ENCODE measurements at places on chromosomes 7 and 10. TPM values are rescaled to one million over a fixed set of nuclear protein-coding genes. Genes with fewer than 3 reads are reported as not detected.

DNA sequence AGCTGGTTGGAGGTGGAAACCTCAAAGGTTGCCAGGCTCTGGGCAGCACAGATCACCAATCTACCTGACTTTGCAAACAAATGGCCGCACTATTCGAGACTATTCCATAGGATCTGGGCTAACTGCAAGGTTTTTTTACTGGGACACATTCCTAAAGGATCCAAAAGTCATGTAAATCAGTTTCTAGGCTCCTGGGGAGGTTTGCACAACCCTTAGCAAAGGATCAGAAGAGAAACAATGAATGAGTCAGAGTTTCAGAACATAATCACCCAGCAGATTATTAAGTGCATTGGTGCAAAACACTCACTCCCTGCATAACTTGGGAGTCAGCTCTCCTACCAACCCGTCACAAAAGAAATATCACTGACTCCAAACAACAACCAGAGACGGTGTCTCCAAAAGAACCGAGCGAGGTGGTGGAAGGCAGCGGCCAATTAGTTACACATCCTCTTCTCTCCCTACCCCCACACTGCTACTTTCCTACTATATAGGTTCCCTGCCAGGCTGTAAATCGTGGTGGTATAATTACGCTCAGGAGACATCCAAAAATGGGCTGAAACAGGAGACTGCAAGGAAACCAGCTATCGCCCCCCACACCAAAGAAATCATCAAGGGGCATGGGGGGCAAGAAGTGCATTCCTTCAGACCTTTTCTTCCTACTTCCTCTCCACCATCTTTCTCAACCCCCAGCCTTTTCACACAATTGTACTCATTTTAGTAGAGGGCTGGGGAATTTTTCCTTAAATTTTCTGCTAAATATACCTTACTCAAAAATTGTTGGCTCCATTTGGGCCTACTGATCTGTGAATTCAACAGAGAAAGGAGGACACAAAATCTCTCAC lies 3.2 kb downstream of the UBE2H start:
- H3K36me3 ChIP-seq = peaks cover 21% of the 10 kb centered on the region
- DNase-seq = peak; percentile 71
- peaks cover 40% of the 10 kb centered on the region for H3K4me1 ChIP-seq
- H3K27me3 ChIP-seq = no peaks in the 10 kb centered on the region
- H3K27ac ChIP-seq = peak overlapping the region; percentile 89

The GRM3 gene
- total RNA-seq = not detected

The EPO gene
- not detected for total RNA-seq

DNA sequence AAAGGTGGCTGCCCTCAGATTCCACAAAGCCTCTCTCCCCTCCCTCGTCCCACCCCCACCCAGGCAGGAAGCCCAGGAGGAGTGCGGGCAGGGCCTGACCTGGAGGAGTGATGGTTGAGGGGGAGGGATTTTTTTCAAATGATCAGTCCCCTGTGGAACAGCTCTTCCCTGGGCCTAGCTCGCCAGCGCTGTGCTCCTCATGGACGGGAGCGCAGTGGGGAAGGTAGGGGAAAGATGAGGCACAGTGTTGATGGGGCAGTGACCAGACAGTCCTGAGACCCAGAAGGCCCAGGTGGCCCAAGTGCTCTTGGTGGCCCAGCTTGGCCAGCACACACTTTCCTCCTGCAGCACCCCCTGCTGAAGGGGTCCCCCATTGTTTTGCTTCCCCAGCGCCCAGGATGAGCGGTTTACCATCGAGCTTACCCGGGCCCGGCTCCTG lies 8.5 kb downstream of the SAP25 start:
- no peak for DNase-seq
- H3K27ac ChIP-seq = no peak overlapping the region
- H3K4me3 ChIP-seq = no peak overlapping the region
- no peaks in the 10 kb centered on the region for H3K27me3 ChIP-seq

DNA sequence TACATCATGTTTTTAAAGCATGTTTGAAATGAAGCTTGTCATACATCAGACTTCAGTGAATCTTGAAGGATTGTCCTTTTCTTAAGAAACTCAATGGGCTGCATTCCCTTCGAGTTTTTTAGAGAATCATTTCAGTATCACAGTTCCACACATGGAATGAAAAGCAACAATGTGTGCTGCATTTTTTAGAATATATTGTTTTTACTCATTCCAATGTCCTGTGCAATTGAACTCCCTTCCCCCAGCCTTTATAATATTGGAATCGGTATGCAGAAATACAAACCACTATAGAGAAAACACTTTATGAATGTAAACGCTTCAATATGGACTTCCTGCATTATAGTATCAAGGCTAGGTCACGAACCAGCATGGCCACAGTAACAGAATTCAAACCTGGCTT lies 634.4 kb downstream of the GATA3 start:
- no peaks in the 10 kb centered on the region for H3K27me3 ChIP-seq
- no peak overlapping the region for H3K27ac ChIP-seq
- H3K36me3 ChIP-seq = no peaks in the 10 kb centered on the region

The COL13A1 gene
- total RNA-seq = not detected

- no peak overlapping the region for H3K27ac ChIP-seq
- H3K36me3 ChIP-seq = peaks cover 58% of the 10 kb centered on the region
- no peaks in the 10 kb centered on the region for H3K27me3 ChIP-seq
Observed at GRCh38 chr7:87210506-87210905, 9.0 kb downstream of the TMEM243 start.

DNA sequence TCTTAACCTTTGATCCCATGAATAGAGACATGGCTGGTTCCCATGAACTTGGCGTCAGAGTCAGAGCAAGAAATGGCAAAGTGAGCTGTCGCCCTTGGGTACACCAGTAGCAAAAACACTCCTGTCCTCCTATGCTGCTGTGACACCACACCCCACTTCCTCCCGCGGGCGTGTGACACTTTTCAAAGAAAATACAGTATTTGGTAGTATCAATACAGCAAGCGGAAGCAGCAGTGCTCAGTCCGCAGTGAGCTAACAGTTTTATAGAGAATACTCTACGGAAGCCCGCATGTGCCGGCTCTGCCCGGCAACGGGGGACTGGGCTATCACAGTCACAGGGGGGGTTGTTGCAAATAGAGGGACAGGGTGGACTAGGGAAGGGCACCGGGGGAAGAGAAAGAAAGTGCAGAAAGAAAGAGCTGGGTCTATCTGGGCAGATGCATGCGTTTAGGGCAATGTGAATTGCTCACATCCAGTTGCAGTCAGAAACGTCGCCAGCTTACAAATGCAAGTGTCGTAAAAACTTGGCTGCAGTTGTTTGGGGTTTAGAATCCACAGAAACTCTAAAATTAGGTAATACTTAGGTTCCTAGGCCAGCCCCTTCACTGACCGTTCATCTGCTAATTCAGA lies 49.8 kb downstream of the PRKCQ start:
- no peak for DNase-seq
- H3K27ac ChIP-seq = no peak overlapping the region
- H3K27me3 ChIP-seq = no peaks in the 10 kb centered on the region
- no peaks in the 10 kb centered on the region for H3K36me3 ChIP-seq

The GPC2 gene
- 1.9 TPM for total RNA-seq

GRCh38 chr7:75639071-75639885 lies 99.5 kb downstream of the HIP1 start:
- DNase-seq = no peak
- peak overlapping the region; percentile 58 for H3K4me3 ChIP-seq
- H3K4me1 ChIP-seq = no peaks in the 10 kb centered on the region
- no peaks in the 10 kb centered on the region for H3K27me3 ChIP-seq
- no peaks in the 10 kb centered on the region for H3K36me3 ChIP-seq
- H3K27ac ChIP-seq = no peak overlapping the region

DNA sequence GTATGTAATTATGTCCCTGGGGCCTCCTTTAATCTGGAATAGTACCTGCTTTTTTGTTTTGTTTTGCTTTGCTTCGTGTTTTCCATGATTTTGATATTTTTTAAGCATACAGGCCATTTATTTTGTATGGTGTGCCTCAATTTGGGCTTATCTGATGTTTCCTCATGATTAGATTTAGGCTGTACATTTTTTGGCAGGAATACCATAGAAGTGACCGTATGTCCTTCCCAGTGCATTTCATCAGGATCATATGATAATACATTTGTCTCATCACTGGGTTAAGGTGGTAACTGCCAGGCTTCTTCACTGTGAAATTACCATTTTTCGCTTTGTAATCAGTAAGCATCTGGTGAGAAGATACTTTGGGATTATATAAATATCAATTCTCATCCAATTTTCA lies 117.8 kb upstream of the SAMD8 start:
- DNase-seq = no peak
- no peaks in the 10 kb centered on the region for H3K27me3 ChIP-seq
- H3K27ac ChIP-seq = no peak overlapping the region
- H3K36me3 ChIP-seq = peaks cover 55% of the 10 kb centered on the region
- H3K4me1 ChIP-seq = no peaks in the 10 kb centered on the region

- H3K27ac ChIP-seq = no peak overlapping the region
- H3K4me1 ChIP-seq = peaks cover 30% of the 10 kb centered on the region
- no peaks in the 10 kb centered on the region for H3K27me3 ChIP-seq
- no peak overlapping the region for H3K4me3 ChIP-seq
- H3K36me3 ChIP-seq = no peaks in the 10 kb centered on the region
Observed at GRCh38 chr10:77872151-77872946, 54.2 kb downstream of the DLG5 start.

DNA sequence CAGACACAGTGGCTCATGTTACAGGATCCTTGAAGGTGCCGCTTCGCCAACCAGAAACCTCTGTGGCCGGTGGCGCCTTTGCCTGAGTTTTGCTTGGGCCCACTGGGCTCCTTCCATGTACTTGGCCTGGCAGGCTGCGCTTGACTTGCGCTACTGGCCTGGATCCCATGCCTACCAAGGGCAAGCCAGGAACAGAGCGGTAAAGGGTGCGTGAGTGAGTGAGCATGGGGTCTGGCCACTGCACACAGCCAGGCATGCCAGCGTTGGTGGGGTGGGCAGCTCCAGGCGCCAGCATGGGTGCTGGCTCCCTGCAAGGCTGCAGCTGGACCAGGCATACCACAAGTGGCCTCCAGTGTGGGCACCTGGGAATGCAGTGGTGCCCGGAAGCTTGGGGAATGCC lies 16.3 kb upstream of the TSPAN15 start:
- H3K4me3 ChIP-seq = no peak overlapping the region
- no peak for DNase-seq
- H3K27me3 ChIP-seq = no peaks in the 10 kb centered on the region

The SUN3 gene
- not detected for total RNA-seq

The HABP2 gene
- not detected for total RNA-seq

DNA sequence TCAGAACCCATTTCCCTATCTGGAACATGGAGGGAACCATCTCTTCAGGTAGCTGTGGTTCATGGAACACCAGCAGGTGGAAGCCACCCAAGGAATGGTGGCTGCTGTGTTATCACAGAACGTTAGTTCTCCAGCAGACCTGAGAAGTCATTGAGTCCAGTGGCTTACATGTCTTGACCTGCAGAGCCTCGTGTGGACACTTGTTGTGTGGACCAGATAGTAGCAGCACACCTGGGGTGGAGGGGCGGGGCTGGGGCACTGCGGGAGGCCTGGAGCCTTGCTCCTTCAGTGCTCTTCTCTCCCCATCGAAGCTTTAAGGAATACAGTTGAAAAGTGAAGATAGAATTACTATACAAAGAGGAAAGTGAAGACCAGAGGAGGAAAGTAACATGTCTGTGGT lies 42.4 kb downstream of the VWA2 start:
- no peak for DNase-seq
- H3K4me1 ChIP-seq = no peaks in the 10 kb centered on the region
- no peak overlapping the region for H3K4me3 ChIP-seq
- no peak overlapping the region for H3K27ac ChIP-seq
- H3K36me3 ChIP-seq = no peaks in the 10 kb centered on the region

DNA sequence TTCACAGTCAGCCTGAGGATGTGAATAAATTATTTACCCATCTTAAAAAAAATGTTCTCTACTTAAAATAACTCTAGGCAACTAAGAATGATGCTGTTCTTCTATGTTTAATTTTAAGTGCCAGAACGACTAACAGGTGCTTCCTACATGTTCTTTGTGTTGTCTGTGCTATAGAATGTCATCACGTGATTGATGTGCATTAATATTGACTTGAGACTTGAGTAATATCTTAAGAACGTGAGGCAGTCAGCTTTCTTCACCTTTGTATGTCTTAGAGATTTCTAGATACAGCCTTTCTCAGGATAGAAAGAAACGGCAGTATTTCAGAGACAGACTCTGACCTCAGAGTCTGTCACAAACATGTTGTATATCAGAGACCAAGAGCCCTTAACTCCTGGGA lies 274.6 kb downstream of the KCND2 start:
- no peaks in the 10 kb centered on the region for H3K27me3 ChIP-seq
- H3K27ac ChIP-seq = no peak overlapping the region
- H3K4me3 ChIP-seq = no peak overlapping the region

DNA sequence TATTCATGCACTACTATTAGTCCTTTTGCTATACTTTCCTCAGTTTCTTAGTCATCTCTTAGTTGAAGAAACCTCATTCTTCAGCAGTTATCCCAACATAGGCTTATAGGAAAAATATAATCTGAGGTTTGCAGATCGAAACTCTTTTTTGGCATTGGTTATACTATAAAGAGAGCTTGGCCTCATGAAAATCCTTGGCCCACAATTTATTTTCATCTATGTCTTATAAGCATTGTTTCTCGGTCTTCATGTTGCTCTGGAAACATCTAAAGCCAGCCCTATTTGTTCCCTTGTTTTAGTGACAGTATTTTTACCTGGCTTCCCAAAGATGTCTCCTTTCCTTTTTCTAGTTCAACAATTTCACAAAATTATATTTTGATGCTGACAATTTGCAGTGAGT lies 345.1 kb upstream of the PRKCQ start:
- H3K27ac ChIP-seq = no peak overlapping the region
- no peak overlapping the region for H3K4me3 ChIP-seq
- DNase-seq = no peak
- H3K36me3 ChIP-seq = no peaks in the 10 kb centered on the region
- H3K27me3 ChIP-seq = no peaks in the 10 kb centered on the region

DNA sequence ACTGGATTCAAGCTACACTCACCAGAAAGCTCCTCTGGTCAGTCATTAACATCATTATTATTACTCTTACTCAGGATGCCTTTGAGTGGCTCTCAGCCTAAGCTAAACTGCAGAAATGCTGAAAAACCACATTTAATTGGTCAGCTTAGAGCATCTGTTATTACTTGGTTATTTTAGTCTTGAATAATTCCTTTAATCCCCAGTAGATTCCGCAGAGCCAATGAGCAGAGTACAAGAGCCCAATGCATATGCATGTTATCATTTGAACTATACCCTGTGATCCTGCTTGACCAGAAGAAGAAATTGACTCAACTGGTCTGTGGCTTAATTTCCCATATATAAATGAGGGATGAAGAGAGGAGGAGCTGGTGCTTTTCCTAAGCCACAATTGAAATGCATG lies 417.6 kb upstream of the C7orf33 start:
- no peak for DNase-seq
- H3K36me3 ChIP-seq = no peaks in the 10 kb centered on the region
- H3K4me3 ChIP-seq = no peak overlapping the region
- H3K27me3 ChIP-seq = no peaks in the 10 kb centered on the region
- no peaks in the 10 kb centered on the region for H3K4me1 ChIP-seq

The IGF2BP3 gene
- total RNA-seq = 120 TPM

DNA sequence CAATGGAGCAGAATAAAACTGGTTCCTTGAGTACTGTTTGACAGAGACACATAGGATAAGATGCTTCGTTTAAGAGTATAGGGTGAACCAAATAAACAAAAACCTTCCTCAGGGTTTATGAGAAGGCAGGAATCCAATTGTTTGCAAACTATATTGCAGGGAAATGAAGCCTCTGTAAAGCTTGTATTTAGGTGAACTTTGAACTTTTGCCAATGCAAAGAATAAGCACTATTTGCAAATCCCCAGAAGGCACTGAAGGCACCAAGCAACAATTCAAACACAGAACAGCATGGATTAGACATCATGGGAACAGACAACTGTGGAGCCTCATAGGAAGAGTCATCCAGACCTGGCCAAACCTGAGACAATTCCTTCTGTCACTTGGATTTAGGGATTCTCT lies 47.1 kb upstream of the WASL start:
- H3K27ac ChIP-seq = no peak overlapping the region
- no peak for DNase-seq
- no peak overlapping the region for H3K4me3 ChIP-seq

The PODXL gene
- total RNA-seq = 1.5 TPM

The RBP3 gene
- total RNA-seq = not detected

The EVX1 gene
- total RNA-seq = not detected
